Activated CD4-positive, alpha-beta memory T cell treated with anti-CD3 and anti-CD28 coated beads, Interleukin-2, amount 10 ng/mL, durations not matched to agents 7 days and 5 days (primary cell): ENCODE measurements at places on chromosomes 11 and 22. TPM values are rescaled to one million over a fixed set of nuclear protein-coding genes. Genes with fewer than 3 reads are reported as not detected.

GRCh38 chr22:45855961-45856360 lies 121.0 kb downstream of the WNT7B start:
- DNase-seq, result no peak

DNA sequence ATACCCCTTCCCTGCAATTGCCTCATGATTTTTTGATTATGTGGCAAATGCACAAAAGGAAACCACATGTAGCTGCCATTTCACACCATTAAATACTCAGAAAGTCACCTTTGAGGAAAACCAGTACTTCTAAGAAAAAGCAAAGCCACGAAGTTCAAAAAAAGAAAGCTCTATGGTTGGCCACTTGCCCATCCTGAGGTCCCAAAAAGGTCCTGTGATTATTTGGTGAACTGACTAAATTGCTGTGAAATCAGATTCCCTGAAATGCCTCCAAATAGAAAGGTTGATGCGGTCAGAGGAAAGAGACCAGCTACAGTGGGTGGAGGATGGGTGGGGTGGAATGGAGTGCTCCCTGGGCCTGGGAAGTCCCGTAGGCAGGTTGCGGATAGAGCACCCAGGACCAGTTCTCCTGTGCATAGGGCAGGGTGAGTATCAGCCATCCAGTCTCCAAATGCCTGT lies 26.9 kb downstream of the MRPL16 start:
- DNase-seq, result peak; percentile 53

GRCh38 chr11:78400702-78401101 lies 16.9 kb downstream of the GAB2 start:
- no peak for DNase-seq

DNA sequence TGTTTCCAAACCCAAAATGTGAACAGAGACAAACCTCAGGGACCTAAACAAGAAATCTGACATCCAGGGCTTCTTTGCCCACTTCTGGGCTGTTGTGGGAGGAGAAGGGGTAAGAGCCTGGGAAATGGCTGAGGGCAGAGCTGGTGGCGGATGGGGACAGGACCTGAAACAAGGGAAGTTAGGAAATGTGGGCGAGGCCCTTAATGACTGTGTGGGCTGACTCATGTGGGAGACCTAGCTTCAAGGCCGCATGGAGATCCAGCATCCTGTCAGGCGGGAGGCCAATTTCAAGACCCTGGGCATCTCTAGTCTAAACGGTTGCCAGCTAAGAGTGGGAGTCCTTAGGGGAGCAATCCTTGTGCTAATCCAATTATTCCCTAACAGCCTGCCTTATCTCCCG lies 2.1 kb upstream of the OAF start:
- DNase-seq, result no peak

DNA sequence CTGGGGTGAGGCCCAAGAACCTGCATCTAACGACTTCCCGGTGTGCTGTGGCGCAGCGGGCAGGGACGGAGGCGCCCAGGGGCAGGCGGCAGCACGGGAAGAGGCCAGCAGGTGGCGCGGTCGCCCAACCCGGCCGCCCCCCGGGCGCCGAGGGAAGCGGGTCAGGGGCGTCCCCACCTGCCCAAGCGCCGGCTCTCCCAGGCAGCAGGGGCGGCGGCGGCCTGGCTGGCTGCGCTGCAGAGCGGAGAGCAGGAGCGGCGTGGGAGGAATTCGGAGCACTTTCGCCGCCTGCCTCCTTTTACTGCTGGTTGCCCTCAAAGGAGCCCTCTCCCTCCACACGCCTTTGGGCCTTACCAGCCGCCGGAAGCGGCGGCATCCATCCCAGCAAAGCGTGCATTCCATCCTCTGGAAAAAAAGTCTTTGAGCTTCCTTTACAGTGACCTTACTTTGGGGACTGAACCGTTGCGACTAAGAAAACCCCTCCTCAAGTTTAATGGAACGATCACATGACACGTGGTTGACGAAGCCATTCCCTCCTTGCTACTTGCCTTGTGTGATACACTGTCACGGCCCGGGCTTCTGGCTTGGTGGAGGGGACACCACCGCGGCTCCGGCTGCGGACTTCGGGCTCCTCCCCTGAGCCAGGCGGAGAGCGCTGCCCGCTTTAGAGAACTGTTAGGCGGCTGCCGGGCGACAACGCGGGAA lies 106.8 kb upstream of the CLMP start:
- peak; percentile 78 for DNase-seq

DNA sequence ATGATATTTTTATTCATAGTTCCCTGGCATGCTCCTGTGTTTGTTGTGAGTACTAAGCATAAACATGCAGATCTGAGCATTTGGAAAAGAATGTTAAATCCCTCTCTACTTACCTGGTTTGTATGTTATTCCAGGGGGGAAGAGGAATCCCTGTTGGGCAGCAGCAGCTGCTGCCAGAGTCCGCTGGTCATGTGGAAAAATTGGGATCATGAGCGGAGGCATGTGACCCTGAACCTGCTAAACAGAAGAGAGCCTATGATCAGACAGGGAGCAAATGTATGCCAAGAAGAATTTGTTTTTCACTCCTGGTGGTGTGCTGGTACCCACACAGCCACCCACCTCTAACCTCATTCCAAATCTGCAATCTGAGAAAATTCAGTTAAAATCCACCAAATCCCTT lies 244.7 kb downstream of the SOX6 start:
- no peak for DNase-seq

DNA sequence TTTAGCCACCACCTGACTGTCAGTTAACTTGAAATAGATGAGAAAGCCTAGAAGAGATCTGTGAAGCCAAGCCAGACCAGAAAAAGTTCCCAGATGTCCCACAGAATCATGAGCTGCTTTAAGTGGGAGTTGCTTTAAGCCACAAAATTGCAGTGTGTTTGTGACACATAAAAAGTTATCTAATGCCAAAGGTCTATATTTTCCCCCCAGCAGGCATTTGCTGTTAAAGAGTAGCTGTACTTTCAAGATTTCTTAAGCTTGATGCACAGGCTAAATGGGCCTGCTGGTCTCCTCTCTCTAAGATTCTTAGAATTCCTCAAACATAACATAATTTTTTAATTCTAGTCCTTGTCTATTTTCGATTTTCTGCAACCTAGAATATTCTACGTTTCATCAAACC lies 825.7 kb downstream of the FAM181B start:
- DNase-seq, result no peak

- no peak for DNase-seq
Measured at GRCh38 chr11:34302046-34302921, 55.5 kb downstream of the ABTB2 start.

- DNase-seq, result no peak
Measured at GRCh38 chr11:115598257-115598901, 94.2 kb upstream of the CADM1 start.

DNA sequence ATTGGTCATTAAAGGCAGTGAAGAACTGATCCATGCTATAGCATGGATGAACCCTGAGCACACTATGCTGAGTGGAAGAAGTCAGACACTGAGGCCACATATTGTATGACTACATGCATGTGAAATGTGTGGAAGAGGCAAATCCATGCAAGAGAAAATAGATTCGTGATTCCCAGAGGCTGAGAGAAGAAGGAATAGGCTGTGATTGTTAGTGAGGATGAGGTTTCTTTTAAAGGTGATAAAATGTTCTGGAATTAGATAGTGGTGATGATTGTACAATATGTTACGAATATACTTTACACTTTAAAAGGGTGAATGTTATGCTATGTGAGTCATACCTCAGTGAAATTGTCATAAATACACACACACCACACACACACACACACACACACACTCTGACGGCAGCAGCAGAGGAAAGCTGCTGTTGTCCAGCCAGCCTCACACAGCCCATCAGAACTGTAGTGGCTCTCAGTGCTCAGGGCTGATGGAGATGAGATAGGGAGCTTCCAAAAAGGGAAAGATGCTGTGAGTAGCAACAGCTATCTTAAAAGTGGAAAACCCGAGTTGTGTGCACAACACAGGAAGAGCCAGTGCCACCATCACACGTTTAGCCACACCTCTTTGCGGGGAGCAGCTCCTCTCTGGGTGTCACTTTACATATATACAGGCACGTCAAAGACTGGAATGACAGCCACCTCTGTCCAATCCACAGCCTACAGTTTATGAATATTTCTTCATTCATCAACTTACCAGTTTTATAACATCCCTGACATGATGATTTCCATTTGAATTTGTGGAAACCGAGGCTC lies 153.0 kb downstream of the SPATA19 start:
- DNase-seq, result no peak

GRCh38 chr11:44128729-44129128 lies 33.3 kb downstream of the EXT2 start:
- no peak for DNase-seq

GRCh38 chr22:46090631-46091201 lies 59.6 kb upstream of the PPARA start:
- DNase-seq, result no peak

GRCh38 chr11:96390488-96390792 lies 627 bp downstream of the JRKL start:
- no peak for DNase-seq

DNA sequence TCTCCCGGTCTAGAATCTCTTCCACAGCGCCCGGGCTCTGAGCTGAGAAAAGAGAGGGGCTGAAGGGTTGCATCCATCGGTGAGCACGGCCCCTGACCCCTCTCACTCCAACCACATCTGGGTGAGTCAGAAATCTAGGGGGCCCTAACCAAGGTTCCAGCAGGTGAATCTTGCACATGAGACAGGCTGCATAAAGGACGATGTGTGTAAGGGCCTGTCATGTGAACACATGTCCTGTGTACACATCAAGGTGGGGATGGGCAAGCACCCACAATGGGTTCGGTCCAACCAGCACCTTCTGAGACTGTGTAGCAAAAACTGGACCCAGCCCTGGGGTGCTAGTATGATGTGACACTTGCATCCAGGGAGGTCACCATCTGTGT lies 1.2 kb downstream of the BET1L start:
- peak; percentile 15 for DNase-seq

DNA sequence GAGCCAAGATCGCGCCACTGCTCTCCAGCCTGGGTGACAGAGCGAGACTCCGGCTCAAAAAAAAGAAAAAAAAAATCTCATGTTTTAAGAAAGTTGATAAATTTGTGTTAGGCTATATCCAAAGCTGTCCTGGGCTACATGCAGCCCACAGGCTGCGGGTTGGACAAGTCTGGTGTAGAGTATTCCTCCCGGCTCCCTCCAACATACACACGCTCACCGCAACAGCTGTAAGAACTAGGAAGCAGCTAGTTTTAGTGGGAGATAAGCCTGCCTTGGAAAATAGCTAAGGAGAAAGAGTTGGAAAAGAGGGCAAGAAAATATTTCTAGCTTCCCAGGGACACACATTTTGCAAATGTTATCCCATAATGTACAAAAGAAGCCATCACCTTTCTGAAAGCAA lies 46.6 kb downstream of the CELF1 start:
- no peak for DNase-seq

DNA sequence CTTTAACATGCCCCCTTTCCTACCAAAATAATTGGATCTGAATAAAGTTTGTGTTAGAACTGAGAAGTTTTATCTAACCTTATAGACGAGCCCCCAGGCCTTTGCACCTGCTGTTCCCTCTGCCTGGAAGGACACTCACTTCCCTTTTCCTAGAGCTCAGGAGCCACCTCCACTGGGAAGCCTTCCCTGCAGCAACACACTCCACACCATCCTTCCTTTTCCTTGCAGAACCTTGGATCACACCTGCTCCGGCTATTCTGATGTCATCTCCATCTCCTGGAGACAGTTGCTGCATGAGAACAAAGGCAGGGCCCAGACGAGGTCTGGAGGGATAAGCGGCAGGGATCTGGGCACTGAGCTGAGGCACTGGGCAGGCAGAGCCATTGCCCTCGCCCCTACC lies 22.6 kb upstream of the MYOD1 start:
- DNase-seq, result no peak

DNA sequence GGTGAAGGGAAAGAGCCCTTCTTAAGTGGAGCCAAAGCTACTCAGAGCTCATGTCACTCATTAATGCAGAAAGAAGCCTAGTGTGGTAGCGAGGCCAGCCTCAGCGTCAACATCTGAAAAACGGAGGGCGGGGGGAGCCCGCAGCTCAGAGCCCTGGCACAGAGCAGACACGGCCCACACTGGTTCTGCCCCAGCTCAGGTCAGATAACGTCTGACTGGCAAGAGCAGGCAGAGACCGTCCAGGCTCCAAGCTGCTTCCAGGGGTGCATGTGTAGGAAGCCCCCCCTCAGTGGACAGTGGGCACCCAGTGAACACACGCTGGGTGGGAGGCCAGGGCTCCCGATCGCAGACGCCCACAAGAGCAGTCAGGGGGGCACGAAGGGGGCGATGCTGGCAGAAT lies 100.8 kb downstream of the SHANK2 start:
- no peak for DNase-seq

GRCh38 chr11:19650467-19650866 lies 62.2 kb upstream of the NAV2 start:
- no peak for DNase-seq

GRCh38 chr22:31179345-31179744 lies 19.4 kb downstream of the RNF185 start:
- no peak for DNase-seq

DNA sequence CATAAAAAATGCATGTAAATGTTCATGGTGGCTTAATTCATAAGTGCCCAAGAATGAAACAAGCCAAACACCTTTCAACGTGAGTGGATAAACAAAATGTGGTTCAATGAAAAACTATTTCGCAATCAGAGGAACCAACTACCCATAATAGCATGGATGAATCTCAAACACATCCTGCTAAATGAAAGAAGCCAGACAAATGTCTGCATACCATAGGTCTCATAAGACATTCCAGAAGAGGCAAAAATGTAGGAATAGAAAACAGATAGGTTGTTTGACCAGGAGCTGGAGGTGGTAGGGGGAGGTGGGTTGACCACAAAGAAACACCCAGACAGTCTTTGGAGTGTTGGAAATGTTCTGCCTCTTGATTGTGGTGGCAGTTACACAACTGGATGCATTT lies 13.2 kb upstream of the OSBPL5 start:
- DNase-seq, result no peak

- DNase-seq, result peak; percentile 71
Measured at GRCh38 chr11:119481021-119481666, 58.2 kb upstream of the THY1 start.

The ANO1 gene
- total RNA-seq, result not detected

The PKP3 gene
- total RNA-seq, result not detected

The SAA1 gene
- not detected for total RNA-seq

The ACAD8 gene
- total RNA-seq, result 23.3 TPM

The TRIM22 gene
- 221 TPM for total RNA-seq

The CARD18 gene
- total RNA-seq, result not detected

The VEGFB gene
- total RNA-seq, result 58.5 TPM

The TNNT3 gene
- 6.6 TPM for total RNA-seq

The SLC16A8 gene
- not detected for total RNA-seq

The GRM5 gene
- total RNA-seq, result not detected

The OR8B4 gene
- not detected for total RNA-seq
